ENCODE measurements at places on chromosomes 13 and 19.

DNA sequence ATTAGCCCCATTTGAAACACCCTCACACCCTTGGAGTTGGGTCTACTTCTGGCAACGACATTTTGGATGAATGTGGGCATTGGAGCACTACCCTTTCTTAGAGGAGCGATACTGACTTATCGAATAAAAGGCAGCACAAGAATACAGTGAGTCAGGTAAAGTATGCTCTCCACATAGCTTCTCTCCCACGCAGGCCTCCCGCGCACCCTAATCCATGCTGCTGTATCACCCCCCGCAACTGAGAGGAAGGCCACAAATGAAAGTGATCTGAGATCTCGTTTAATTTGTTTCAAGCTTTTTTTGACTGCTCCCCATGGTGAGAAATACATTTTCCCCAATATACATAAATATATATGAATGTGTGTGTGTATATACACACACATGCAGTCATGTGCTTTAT, 25.4 kb upstream of the AKAP11 start:
- no peak for DNase-seq

DNA sequence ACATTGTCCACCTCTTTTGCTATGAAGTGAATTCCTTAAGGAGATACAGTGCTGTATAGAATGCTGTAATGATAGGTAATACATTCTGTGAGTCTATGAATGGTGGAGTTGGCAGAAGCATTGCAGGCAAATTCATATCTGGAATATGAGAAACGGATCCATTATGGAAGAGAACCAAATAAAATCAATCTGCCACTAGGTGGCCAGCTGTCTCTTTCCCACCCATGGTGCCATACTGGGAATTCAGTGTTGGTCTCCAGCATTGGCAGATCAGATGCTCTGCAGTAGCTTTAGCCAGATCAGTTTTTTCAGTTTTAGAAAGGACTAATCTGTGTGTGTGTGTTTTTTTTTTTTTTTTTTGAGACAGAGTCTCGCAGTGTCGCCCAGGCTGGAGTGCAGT, 27.6 kb downstream of the DNAJC3 start:
- DNase-seq: no peak

DNA sequence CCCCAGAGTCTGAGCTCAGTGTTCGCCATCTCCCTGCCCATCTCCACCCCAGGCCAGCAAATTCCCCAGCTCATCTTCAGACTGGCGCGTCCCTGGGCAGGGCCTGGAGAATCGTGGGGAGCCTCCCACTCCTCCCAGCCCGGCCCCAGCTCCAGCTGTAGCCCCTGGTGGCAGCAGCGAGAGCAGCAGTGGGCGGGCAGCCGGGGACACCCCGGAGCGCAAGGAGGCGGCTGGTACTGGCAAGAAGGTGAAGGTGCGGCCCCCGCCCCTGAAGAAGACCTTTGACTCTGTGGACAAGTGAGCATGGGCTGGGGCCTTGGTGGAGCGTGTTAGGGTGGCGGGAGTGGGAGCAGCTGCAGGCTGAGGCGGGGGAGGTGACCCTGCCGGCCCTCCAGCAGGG, 8.4 kb upstream of the PRR19 start:
- no peak for DNase-seq

GRCh38 chr19:778910-779653, 18.2 kb upstream of the PTBP1 start:
- DNase-seq: no peak

DNA sequence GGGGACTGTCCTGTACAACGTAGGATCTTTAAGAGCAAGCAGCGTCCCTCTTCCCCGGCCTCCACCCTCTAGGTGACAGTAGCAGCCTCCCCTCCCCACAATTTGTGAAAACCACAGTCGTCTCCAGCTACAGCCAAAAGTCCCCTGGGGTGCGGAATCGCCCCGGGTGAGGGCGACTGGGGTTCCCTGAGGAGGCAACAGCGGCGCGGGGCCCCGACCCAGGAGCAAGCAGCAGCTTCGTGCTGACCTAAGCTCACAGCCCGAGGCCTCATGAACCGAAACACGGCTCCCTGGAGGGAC, 322 bp downstream of the ZNF558 start:
- DNase-seq: no peak

DNA sequence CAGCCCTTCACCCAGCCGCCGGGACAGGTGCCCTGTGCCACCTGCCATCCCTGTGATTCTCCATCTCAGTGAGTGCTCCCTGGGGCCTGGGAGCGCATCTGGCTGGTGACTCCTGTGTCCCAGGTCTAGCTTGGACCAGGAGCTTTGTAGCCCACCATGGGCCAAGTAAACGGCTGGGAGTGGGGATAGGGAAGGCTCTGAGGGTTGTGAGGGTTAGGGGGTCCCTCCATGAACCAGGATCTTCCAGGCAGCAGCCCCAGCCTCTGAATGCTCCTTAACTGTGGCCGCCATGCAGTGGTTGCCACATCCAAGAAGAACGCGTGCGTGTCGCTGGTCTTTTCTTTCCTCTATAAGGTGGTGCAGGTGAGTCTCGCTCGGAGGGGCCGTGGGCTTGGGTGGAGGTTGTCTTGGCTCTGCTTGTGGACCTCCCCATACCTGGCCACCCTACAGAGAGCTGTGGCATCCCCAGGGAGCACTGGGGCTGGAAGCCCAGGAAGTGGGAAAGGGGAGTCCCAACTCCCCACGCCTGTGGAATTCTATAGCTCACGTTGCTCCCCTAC, 8.4 kb downstream of the AP1M1 start:
- DNase-seq: no peak

DNA sequence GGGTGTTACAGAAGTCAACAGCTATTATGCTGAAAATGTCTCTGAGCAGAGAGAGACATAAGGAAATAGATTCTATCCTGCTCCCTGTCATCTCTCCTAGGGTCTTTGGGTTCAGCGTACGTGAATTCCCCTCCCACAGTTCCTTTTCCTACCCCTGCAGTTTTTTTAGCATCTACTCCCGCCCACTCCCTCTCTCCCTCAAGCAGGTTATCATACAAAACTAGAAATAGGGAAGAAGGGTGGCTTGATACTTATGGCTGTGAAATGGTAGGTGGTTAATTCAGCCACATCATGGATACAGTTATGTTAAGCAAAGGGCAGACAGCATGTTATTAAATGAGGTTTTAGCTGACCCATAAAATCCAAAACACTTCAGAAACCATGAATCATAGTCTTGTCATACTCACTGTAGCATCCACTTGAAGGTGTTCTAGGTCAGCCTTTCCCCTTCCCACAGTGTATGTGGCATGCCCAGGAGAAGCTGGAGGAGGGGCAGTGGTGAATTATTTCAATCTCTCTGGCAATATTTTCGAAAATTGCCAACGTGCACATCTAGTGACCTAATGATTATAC, 236.8 kb upstream of the SERP2 start:
- no peak for DNase-seq

GRCh38 chr19:44740351-44740824, 8.1 kb upstream of the BCL3 start:
- DNase-seq: no peak

- peak; percentile 82 for DNase-seq
Measured at GRCh38 chr13:111184458-111185401, 69.6 kb downstream of the ARHGEF7 start.

GRCh38 chr13:27338816-27339215, 68.2 kb downstream of the RASL11A start:
- DNase-seq: no peak

GRCh38 chr19:1417681-1418495, 10.5 kb downstream of the DAZAP1 start:
- DNase-seq: no peak

DNA sequence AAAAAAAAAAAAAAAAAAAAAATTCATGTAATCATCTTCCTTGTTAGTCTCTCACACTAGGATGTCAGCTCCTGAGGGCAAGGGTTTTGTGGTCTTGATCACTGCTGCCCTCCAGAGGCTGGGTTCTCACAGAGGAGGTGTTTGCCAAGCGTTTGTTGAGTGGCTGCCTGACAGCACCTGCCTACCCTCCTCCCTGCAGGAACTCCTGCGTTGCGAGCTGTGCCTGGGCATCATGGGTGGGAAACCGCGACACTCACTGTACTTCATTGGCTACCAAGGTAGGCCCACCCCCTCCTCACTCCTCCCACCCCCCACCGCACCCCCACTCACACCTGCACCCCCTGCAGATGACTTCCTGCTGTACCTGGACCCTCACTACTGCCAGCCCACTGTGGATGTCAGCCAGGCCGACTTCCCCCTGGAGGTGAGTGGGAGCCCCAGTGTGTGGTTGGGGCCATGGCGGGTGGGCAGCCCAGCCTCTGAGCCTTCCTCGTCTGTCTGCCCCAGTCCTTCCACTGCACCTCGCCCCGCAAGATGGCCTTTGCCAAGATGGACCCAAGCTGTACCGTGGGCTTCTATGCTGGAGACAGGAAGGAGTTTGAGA, 8.1 kb downstream of the ATG4D start:
- no peak for DNase-seq

GRCh38 chr19:16444269-16444600, 27.5 kb downstream of the EPS15L1 start:
- DNase-seq: peak; percentile 46

GRCh38 chr13:45257638-45258333, 56.9 kb upstream of the KCTD4 start:
- DNase-seq: peak; percentile 43

GRCh38 chr19:35731779-35732405, 10.4 kb downstream of the IGFLR1 start:
- DNase-seq: no peak

GRCh38 chr13:85040215-85040614, 759.0 kb downstream of the SLITRK6 start:
- no peak for DNase-seq

GRCh38 chr19:2259336-2259735, 3.1 kb upstream of the JSRP1 start:
- DNase-seq: no peak

DNA sequence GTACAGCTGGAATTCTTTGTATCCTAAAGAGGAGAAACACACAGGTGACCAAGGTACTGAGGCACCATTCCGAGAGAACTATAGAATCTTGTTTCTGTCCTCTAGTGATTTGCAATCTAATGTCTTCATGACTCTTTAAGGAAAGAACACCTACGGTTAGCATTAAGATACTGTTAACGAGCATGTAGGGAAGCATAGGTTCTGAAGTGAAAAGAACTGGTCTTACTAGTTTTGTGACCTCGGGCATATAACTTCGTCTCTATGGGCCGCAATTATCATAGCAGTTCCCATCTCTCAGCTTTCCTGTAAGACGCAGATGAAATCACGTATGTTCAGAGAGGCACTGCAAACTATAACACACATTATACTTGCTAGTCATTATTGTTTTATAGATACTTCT, 193.0 kb upstream of the NBEA start:
- no peak for DNase-seq

DNA sequence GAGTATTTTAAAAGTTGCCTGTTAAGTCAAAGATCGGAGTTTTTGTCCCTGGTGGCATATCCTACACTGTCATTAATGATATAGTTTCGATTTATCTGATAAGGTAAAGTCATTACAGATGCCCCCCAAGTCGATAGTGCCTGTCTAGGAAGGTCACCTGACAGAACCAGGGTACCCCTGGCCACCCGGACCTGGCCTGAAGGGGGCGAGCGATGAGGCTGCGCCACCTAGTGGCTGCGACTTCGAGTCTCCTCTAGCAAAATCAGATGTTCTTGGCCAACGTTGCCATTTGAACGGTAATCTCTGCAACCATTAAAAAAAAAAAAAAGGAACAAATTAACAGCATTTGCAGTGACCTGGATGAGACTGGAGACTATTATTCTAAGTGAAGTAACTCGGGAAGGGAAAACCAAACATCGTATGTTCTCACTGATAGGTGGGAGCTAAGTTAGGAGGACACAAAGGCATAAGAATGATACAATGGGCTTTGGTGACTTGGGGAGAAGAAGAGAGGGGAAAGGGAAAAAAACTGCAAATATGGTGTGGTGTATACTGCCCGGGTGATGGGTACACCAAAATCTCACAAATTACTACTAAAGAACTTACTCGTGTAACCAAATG, 565.1 kb downstream of the LIG4 start:
- DNase-seq: peak; percentile 7

DNA sequence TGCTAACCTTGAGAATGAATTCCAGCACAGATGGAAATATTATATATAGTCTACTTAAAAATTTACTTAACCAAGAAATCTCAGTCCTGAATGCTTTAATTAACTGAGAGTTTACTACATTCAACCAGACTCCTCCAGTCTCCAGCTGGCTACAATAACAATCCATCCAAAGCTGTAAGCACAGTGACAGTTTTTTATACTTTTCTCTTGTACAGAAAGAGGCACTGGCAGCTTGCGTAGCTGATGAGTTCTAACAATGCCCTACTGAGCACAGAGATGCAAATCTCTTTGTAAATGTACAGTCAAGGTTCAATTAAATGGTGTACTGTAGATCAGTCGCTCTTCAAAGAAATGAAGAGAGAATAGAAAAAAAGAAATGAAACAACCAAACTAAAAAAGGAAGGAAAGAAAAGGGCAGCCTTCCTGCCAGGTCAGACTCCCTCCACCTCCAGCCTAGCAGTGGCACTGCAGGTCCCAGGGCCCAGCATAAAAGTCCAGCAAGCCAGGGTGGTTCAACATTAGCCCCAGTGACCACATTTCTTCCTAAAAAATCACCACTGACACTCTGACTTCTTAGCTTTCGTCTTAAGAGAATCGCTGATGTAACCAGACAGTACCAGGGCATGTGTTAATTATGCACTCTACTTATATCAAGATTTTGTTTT, 88.4 kb downstream of the SACS start:
- no peak for DNase-seq

DNA sequence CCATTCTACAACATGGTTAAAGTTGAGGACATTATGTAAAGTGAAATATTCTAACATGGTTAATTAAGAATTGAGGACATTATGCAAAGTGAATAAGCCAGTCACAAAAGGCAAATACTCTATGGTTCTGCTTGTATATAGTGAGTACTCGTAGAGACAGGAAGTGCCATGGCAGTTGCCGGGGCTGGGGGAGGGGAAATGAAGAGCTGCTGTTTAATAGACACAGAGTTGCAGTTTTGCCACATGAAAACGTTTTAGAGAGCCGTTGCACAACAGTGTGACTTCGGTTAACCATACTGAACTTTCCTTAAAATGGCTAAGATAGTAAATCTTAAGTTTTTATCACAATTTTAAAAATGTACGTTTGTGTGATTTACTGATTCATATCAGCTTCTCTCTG, 176.9 kb downstream of the SHISA2 start:
- no peak for DNase-seq

DNA sequence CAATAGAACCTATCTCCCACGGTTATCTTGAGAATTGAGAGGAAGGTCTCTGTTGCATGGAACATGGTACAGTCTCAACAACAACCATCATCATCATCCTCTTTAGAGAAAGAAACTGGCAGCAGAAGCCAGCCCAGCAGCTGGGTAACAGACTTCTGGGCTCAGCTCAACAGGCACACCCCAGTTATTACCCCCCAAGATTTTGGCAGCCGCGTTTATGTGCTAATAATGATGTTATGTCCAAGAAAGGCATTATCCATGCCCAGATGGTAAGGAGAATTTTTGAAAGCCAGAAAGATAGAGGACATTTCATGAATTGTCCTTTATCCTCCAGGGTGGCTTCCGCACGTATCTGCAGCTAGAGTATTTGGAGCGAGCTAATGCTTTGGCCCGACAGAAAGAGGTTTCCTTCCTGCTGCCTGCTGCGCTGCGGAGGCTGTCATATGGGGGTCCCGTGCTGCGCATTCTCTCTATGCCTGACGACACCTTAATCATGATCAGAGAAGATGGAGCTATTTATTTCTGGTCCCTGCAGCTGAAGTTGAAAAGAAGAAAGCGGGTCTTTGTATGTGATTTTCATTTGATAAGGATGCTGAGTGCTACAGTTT, 89.9 kb downstream of the TEX26 start:
- DNase-seq: no peak

GRCh38 chr13:96032717-96033116, 20.5 kb downstream of the UGGT2 start:
- no peak for DNase-seq

All from GM06990 (cell line).